ENCODE measurements at places on chromosomes 11 and 22. TPM values are rescaled to one million over a fixed set of nuclear protein-coding genes. Genes with fewer than 3 reads are reported as not detected.
A peak's percentile ranks its signal among the peaks of the same experiment; 100 is the strongest.

- DNase-seq: no peak
These were observed 11.5 kb downstream of the PARVG start for GRCh38 chr22:44192098-44192815.

GRCh38 chr11:118911880-118912741 is 13.6 kb downstream of the BCL9L start:
- peak; percentile 80 for DNase-seq

DNA sequence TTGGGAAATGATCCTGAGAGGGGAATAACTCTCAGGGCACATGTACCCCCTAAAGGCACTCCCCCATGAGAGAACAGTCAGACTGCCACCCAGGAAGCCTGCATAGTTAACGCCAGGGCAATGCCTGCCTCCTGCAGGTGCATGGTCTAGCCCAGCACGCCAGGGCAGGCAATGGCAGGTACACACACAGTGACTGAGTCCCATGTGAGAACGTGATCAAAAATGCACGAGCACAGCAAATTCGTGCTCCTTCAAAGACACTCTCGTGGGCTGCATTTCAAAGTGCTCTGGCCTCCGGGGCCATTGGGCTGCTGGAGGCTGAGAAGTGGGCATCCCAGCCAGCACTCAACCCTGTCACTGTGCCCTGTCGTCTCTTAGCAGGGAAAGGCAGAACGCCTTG is 79.7 kb downstream of the SHANK2 start:
- no peak for DNase-seq

- no peak for DNase-seq
These were observed 16.7 kb downstream of the ATG2A start for GRCh38 chr11:64900263-64900678.

- no peak for DNase-seq
These were observed 13.9 kb upstream of the SCGB1A1 start for GRCh38 chr11:62404901-62405300.

- DNase-seq: no peak
These were observed at the start of gene SEPTIN3 for GRCh38 chr22:41969110-41969646. Gene SEPTIN3 (plus strand): TSS chr22:41969443. CDS start chr22:41971493, 2,050 bp downstream.

DNA sequence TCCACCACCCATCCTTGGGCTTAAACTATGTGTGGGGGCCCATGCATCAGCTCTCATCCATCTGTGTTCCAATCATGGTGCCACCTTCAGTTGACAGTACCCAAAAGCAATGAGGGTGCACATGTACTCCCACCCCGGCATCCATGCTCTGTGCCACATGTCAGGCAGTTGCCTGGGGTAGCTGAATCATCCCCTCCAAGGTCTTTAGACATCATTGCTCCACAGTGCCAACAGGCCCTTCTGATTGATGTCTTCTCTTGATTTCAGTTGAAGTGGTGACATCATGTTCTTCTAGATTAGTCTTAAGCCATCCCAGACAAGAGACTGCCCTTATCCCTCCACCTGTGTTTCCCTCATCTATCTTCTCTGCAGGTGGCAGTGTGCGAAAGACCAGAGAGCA is 42.5 kb downstream of the TMPRSS5 start:
- no peak for DNase-seq

DNA sequence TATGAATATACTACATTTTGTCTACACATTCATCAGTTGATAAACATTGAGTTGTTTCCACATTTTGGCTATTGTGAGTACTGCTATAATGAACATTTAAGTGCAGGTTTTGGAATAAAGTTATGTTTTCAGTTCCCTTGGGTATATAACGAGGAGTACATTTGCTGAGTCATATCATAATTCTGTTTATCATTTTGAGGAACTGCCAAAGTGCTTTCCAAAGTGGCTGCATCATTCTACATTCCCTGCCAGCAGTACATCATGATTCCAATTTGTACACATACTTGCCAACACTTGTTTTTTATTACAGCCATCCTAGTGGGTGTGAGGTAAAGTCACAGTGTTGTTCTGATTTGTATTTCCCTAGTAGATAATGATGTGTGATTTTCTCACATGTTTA is 1458.6 kb upstream of the TENM4 start:
- peak; percentile 89 for DNase-seq

DNA sequence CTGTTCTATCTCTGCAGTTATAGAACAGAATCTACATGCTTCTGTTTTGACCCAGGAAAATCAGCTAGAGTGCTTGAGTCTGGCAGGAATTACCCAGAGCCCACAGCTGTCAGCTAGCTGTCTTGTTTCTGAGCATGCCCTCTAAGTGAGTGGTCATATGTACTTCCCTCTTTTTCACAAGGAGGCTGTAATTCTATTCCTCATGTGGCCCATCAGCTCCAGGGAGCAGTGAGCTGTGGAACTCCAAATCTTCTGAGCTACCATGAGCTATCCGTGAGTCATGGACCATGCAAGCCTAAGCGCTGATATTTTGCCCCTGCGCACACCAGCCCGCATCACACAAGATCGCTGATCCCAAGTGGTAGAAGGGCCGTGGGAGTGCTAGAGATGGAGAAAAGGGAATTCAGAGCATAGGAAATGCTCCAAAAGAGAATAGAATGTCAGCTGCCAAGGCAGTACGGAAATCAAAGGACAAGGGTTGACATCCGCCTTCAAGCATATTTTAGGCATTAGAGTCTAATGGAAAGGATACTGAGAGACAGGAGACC is 5.4 kb downstream of the FJX1 start:
- DNase-seq: peak; percentile 50

DNA sequence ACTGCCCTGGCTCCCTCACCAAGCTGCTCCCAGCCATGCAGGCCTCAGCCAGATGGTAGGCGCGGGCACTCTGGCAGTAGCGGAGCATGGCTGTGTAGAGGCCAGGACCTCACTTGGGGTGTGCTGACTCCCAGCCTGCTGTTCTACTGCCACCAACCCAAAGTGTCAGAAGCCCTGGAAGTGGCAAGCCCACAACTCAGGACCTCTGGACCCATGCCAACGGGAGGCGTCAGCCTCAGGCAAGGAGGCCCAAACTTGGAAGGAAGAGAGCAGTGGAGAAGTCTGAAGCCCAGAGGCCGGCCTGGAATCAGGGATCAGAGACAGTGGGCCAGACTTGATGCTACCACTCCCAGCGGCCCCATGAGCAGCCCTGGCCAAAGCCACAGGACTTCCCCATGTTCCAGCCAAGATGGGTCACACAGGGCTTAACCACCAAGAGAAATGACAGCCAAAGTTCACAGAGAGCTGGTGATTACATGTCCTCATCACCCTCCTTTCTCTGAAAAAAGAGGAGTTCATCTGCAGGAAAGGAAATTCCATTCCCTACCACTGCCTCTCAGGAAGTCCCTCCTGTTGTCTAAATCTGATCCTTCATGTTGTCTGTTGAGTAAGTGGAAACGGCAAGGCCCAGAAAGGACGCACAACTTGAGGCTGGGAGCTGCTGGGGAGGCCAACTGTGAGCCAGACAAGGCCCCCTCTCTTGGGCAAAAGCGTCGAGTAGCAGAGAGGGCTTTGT is 4.4 kb downstream of the ARRB1 start:
- peak; percentile 78 for DNase-seq

GRCh38 chr22:30193031-30193775 is 53.4 kb downstream of the LIF start:
- no peak for DNase-seq

FAM111B gene
- 42.9 TPM for total RNA-seq

TTLL8 gene
- total RNA-seq: not detected

PGA5 gene
- not detected for total RNA-seq

EHF gene
- total RNA-seq: 0.18 TPM

ALDH3B1 gene
- 12.5 TPM for total RNA-seq

CD3D gene
- not detected for total RNA-seq

AASDHPPT gene
- total RNA-seq: 52.3 TPM

PARVA gene
- 64.0 TPM for total RNA-seq

P2RY2 gene
- 0.18 TPM for total RNA-seq
